ENCODE measurements at places on chromosomes 4 and X.

GRCh38 chr4:40570348-40571077, 59.2 kb downstream of the RBM47 start:
- no peak for DNase-seq

- no peak for DNase-seq
These were observed 64.3 kb downstream of the CPZ start for GRCh38 chr4:8656711-8657380.

DNA sequence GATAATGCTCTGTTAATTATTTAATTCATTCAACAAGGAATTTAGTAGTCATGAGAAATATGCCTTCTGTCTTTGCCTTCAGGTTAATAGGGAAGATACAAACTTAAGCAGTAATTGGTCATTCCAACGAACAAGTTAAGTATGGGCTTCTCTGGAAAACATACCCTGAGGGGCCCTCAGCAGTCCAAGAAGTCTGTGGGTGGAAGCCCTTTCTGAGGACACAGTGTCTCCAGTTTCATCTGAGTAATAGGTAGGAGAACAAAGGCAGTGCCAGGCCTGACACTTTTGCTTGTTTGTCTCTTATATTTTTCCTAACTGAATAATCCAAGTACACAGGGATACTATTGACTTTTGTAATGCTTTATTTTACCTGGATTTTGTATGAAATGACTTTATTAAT, 262.5 kb downstream of the FBXW7 start:
- DNase-seq: no peak

- DNase-seq: no peak
These were observed 177.6 kb downstream of the RNF150 start for GRCh38 chr4:140955641-140956040.

DNA sequence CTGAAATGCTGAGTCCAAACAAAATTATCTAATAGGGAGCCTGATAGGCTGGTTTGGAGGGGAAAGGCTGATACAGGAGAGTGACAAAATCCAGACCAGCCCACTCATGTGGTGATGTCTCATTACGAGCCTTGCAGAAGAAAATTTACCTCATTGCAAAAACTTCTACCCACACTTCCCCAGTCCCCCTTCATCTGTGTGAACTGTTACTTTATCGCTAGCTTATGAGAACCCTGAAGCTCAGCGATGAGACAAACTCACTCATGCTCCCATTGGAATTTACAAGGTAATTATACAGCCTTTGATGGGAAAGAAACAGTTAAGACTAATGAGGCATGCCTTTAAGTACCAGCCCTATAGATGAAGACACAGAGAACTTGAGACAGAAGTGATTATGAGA, 76.1 kb downstream of the ARHGAP6 start:
- DNase-seq: peak; percentile 41

GRCh38 chr4:185809121-185809520, 2.9 kb downstream of the SORBS2 start:
- no peak for DNase-seq

All from kidney epithelial cell (primary cell).